ENCODE measurements at places on chromosomes 5 and 9. TPM values are rescaled to one million over a fixed set of nuclear protein-coding genes. Genes with fewer than 3 reads are reported as not detected.

- H3K27me3 ChIP-seq: no peaks in the 10 kb centered on the region
- H3K36me3 ChIP-seq: no peaks in the 10 kb centered on the region
- H3K4me3 ChIP-seq: no peak overlapping the region
- H3K27ac ChIP-seq: no peak overlapping the region
These were observed 101.4 kb downstream of the ARHGAP26 start for GRCh38 chr5:142871363-142872193.

DNA sequence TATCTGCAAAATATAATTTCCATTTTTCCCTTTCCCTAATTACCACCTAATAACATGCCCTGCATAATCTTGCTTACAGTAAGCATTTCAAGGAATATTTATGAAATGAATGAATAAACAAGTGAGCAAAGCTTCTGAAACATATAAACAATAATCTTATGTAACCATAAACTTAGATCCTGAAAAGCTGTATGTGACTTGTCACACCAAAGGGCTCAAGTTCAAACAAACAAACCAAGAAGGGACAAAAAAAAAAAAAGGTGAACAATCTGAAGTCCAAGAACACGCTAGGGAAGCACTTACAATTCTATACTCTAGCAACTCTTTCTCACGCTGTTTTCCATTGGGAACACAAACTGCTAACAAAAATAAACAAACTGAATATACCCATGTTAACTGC lies 36.3 kb downstream of the PLPP1 start:
- H3K36me3 ChIP-seq: no peaks in the 10 kb centered on the region
- no peak for DNase-seq
- no peak overlapping the region for H3K4me3 ChIP-seq
- H3K27me3 ChIP-seq: no peaks in the 10 kb centered on the region
- no peak overlapping the region for H3K27ac ChIP-seq

- H3K36me3 ChIP-seq: peaks cover 2% of the 10 kb centered on the region
- no peak for DNase-seq
- H3K27ac ChIP-seq: no peak overlapping the region
- no peaks in the 10 kb centered on the region for H3K4me1 ChIP-seq
- no peaks in the 10 kb centered on the region for H3K27me3 ChIP-seq
These were observed 47.4 kb downstream of the NDUFS4 start for GRCh38 chr5:53607886-53608285.

GRCh38 chr5:180289966-180290365 lies 1.9 kb downstream of the MAPK9 start:
- no peaks in the 10 kb centered on the region for H3K27me3 ChIP-seq
- no peak overlapping the region for H3K27ac ChIP-seq

DNA sequence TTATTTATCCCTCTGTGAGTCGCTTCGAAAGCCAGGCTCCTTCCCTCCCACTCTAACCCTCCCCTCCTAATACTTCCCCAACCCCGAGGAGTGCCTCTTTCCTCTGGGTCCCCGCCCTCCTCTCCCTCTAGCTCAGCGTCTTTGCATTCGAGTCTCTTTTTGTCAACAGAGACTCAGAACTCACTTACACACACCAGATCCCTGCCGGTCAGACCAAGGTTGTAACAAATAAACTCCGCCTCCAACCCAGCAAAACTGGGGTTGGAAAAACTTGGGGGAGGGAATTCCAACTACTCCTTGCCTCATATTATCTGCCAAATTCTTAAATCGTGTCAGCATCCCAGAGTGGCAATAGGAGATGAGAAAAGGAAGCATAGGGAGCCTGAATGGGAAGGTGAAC lies at the start of gene HTR1A:
Gene HTR1A, minus strand, starts transcription at position 167 of the 400 bp plus-strand sequence. CDS start 726 bp downstream, outside the sequence.
- H3K27ac ChIP-seq: no peak within 1 kb of the TSS
- H3K4me3 ChIP-seq: no peak within 1 kb of the TSS
- no peak for DNase-seq
- H3K27me3 ChIP-seq: peaks cover 40% of the 10 kb centered on the region
- H3K4me1 ChIP-seq: no peaks in the 10 kb centered on the region
- no peaks in the 10 kb centered on the region for H3K36me3 ChIP-seq

DNA sequence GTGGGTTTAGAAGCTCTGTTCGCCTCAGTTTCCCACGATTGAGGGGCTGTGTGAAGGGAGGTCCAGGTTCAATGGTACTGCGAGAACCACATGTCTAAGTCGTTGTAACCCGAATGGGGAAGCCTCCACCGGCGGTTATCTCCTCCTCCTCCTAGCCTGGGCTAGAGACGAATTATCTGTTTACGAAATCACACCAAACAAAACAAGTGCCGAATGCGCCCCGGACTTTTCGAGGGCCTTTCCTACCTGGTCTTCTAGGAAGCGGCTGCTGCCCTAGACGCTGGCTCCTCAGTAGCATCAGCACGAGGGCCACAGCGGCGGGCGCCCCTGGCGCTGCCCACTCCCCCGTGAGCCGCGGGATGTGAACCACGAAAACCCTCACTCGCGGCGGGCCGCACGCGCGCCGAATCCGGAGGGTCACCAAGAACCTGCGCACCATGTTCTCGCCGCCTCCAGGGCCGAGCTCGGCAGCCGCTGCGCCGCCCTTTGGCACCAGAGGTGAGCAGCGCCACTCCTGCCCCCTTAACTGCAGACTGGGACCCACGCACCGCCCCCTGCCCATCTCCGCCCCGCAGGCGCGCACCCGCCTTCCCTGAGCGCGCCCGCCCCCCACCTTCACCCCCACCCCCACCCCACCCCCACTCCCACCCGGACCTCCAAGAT lies at the start of gene CDKN2A:
Gene CDKN2A, minus strand, starts transcription at position 500 of the 663 bp plus-strand sequence.
- peak; percentile 80 for DNase-seq
- H3K4me3 ChIP-seq: peak within 1 kb of the TSS; percentile 76
- H3K27me3 ChIP-seq: peaks cover 12% of the 10 kb centered on the region
- H3K4me1 ChIP-seq: peaks cover 19% of the 10 kb centered on the region
- peak within 1 kb of the TSS; percentile 94 for H3K27ac ChIP-seq
- no peaks in the 10 kb centered on the region for H3K36me3 ChIP-seq

- H3K4me1 ChIP-seq: no peaks in the 10 kb centered on the region
- no peaks in the 10 kb centered on the region for H3K36me3 ChIP-seq
- H3K4me3 ChIP-seq: no peak overlapping the region
These were observed 354.3 kb downstream of the RAB3C start for GRCh38 chr5:58937031-58937681.

DNA sequence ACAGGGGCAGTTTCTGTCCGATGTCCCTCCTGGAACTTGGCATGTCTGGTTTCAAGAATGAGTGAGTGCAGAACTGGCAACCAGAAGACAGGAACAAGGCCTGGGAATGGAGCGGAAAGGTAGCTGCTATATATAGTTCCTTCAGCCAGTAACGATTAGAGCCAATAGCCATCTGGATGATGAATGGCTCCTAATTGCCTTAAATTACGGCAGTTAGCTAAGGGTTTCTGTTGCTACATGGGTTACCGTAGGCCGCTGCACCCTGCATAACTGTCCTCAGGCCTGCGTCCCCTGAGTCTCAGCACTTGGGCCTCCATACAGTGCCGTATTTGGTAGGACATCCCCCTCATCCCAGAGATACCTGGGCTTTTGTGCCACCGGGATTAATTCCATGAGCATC lies 29.4 kb downstream of the WWC1 start:
- no peak overlapping the region for H3K4me3 ChIP-seq
- no peak for DNase-seq
- no peak overlapping the region for H3K27ac ChIP-seq

DNA sequence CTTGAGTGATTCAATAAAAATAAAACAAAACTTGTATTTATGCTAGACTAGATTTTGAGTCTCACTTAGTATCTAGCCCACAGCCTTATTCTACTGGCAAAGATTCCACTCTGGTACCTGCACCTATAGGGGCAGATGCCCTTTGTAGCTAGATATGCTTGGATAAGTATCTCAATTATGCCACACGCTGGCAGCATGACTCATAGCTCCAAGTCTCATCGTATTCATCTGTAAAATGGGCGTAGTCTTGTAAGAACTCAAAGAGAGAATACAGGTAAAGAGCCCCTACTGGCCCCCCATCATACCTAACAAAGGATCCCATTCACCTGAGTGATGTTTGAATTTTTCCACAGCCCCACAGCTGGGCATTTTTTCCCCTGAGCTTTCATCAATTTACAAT lies 45.9 kb upstream of the ASTN2 start:
- H3K4me1 ChIP-seq: no peaks in the 10 kb centered on the region
- no peaks in the 10 kb centered on the region for H3K36me3 ChIP-seq
- no peak for DNase-seq
- H3K27ac ChIP-seq: no peak overlapping the region
- no peak overlapping the region for H3K4me3 ChIP-seq

- no peaks in the 10 kb centered on the region for H3K27me3 ChIP-seq
- H3K36me3 ChIP-seq: no peaks in the 10 kb centered on the region
- no peak overlapping the region for H3K27ac ChIP-seq
- no peaks in the 10 kb centered on the region for H3K4me1 ChIP-seq
These were observed 90.2 kb downstream of the FBXO4 start for GRCh38 chr5:42015254-42015653.

DNA sequence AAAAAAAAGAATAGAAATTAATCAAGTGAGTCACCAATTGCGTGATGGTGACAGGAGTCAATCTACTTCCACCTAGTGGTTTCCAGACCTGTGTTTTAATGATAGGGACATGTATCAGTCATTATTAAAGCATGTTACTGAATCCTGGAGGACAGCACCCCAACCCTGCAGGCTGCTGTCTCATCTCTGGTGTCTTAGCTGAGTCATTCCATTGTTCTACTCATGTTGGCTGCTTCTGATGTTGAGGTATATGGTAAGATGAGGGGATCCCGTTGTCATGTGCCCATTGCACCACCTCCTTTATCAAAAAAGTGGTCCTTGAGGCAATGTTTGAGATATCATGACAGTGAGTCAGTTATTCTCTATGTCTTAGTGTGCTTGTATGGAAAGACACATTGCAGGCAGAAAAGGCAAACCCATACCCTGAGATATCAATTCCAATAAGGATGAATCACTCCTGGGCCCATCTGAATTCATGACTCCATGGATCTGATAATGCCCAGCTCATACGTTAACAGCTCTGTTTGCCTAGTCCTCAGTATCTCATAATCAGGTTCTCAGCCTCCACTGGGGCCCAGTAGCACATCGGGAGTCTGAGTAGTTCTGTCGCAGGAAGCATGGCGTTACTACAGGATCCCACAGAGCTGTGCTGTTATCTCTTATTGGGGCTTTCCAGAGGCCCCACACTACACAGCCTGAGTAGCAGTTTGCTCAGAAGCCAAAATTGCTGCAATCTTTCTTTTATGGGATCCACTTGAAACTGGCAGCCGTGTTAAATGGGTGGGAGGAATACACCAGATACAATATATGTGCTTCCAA lies 31.2 kb downstream of the HMGCS1 start:
- no peak overlapping the region for H3K27ac ChIP-seq
- H3K4me3 ChIP-seq: no peak overlapping the region
- H3K4me1 ChIP-seq: no peaks in the 10 kb centered on the region
- DNase-seq: no peak

- H3K36me3 ChIP-seq: no peaks in the 10 kb centered on the region
- no peak for DNase-seq
- no peak overlapping the region for H3K4me3 ChIP-seq
- no peaks in the 10 kb centered on the region for H3K27me3 ChIP-seq
These were observed 414.1 kb downstream of the ACTL7B start for GRCh38 chr9:108441726-108442125.

GRCh38 chr5:18311266-18311665 lies 677.0 kb downstream of the TAF11L14 start:
- H3K27ac ChIP-seq: no peak overlapping the region
- no peak for DNase-seq
- no peak overlapping the region for H3K4me3 ChIP-seq
- H3K36me3 ChIP-seq: no peaks in the 10 kb centered on the region

The C1QTNF3 gene
- polyA plus RNA-seq: 6.6 TPM

The RETREG1 gene
- 8.7 TPM for polyA plus RNA-seq

The MVB12B gene
- polyA plus RNA-seq: 2.0 TPM

The TYRP1 gene
- polyA plus RNA-seq: not detected

The SLC45A2 gene
- not detected for polyA plus RNA-seq
